ENCODE measurements at places on chromosomes 1 and 21.

DNA sequence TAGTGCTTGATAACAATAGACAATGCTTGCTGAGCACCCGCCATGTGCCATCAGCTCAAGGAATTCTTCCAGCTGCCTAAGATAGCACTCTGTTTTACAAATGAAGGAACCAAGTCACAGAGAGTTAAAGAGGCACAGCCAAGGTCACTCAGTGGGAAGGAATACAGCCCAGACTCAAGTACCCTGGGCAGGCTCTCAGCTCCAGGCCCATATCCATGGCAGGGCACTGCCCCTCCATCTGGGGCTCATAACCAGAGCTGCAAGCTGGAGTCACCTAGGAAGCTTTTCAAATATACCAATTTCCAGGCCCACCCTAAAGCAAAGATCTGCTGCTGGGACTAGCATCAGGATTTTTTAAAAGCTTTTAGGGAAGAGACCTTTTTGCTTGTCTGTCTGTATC lies 1.6 kb downstream of the CLEC20A start:
- no peak for DNase-seq

- DNase-seq: no peak
Observed at GRCh38 chr1:29394521-29395225, 158.4 kb downstream of the PTPRU start.

DNA sequence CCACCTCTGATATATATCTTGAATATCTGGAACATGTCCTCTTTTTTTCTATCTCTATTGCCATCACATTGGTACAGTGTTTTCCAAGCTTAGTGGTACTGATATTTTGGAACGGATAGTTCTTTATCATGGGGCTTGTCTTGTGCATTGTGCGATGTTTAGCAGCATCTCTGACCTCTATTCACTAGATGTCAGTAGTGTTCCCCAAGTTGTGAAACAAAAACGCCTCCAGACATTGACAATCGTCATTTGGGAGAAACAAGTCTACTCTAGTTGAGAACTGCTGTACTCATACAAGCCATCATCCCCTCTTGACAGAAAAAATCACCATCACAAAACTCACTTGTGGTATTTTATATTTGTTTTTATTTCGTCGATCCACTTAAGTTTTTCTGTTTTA lies 79.7 kb upstream of the CHODL start:
- no peak for DNase-seq

GRCh38 chr1:65963156-65963888 lies 170.6 kb downstream of the PDE4B start:
- no peak for DNase-seq

DNA sequence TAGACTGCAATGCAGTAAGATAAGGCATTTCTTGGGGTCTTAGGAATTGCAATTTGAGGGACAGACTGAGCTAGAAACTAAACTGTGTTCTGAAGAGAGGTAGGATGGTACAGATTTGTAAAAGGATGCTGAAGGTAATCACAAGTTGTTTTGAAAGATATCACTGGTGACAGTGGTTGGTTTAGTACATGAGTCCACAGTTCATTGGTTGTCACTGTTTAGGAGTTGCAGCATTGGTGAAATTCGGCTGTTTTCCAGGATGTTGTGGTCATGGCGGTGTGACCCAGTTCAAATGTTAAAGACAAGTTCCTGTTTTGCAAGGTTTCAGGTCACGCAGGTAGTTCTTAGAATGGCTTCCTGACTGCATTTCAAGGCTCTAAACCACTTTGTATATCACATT lies 292.8 kb upstream of the B3GALT2 start:
- DNase-seq: no peak

GRCh38 chr1:29259802-29260441 lies 23.6 kb downstream of the PTPRU start:
- DNase-seq: no peak

- no peak for DNase-seq
Observed at GRCh38 chr1:32352831-32353383, 9.4 kb downstream of the FAM229A start.

- peak; percentile 36 for DNase-seq
Observed at GRCh38 chr1:116168277-116169032, 57.3 kb downstream of the MAB21L3 start.

GRCh38 chr1:156474966-156475365 lies 25.6 kb downstream of the MEF2D start:
- DNase-seq: no peak

Measured in AG09319 (cell line).